Kasumi-1 (cell line): ENCODE measurements at places on chromosomes 11 and 22.
A peak's percentile ranks its signal among the peaks of the same experiment; 100 is the strongest.

DNA sequence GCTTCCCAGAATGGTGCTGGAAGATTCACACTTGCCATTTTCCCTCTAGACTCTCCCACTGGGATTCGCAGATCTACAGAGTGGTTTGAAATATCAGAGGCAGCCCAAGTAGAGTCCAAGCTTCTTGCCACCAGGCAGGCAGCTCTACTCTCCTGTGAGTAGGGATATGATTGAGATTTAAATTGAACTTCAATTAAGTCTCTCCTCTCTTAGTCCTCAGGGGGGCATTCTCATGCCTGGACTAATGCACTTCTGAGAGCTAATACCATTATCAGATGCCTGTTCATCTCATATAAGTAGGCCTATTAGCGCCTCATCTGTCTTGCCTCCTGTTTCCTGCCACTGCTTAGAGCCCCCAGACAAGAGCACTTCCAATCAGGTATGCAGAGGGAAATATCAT is 25.5 kb upstream of the AMPD3 start:
- DNase-seq = no peak

GRCh38 chr11:2703363-2704141 is 3.8 kb upstream of the KCNQ1OT1 start:
- no peak for DNase-seq

DNA sequence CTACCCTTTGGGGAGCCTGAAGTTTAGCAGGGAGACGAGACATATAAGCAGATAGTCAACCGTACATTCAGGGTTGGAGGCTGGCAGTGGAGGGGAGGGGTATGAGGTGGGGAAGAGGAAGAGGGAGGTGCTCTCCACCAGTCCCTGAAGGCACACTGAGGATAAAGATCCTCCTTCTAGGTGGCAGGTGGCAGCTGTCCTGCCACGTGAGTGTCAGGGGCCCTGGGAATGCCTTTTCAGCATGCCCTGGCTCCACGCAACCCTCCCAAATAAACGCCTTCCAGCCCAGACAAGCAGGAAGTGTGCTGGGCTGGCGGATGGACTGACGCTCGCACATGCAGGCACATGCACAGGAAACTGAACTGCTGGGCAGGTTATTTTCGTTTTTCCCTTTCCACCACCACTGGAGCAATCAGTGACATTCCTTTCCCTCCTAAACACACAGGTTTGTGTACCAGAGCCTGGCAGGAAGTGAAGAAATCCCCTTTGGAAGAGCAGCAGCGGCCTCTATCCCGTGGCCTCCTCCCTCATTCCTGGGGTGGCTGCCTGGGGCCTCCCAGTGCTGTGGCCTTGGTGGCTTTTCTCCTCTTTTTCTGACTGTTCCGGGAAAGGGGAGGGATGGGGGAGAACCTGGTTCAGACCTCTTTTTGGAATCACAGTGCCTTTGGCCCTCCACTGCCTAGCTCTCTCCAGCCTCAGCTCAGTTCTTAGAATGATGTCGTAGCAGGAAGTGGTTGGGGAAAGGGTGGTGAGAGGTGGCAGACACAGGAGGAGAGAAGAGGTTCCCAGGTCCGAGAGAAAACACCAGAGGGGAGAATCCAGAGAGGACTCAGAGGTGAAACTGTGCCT is 157.0 kb upstream of the TIMP3 start:
- DNase-seq = peak; percentile 41

- peak; percentile 52 for DNase-seq
Observed at GRCh38 chr11:17063171-17064002, 14.1 kb downstream of the RPS13 start.

- no peak for DNase-seq
Observed at GRCh38 chr11:63999349-64000025, 13.2 kb downstream of the OTUB1 start.

GRCh38 chr11:22339611-22340010 is 1.4 kb downstream of the SLC17A6 start:
- DNase-seq = no peak

DNA sequence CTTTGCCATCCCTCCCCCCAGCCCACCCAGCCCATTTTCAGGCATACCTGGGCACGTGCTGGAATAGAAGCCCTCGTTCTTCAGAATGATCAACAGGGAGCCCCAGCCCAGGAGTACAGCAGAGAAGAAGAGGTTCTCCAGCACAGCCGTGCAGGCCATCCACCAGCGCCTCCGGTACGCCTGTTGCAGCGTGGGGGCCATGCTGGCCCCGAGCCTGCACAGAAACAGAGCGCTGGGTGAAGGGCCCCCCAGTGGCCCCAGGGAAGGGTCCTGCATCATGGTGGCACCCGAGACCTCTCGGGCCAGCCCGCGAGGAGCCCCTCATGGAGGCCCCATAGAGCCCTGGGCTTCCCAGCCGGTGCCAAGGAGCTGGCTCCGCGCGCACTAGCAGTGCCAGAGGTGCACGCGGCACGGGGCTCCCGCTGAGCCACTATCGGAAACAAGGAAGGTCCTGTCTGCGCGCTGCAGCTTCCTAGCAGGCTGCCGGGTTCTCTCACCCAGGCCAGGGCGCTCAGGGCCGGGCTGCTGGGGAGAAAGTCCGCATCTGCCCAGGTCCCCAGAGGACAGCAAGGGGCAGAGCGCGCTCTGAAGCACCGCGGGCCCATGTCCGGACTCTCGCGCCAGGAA is 1.5 kb downstream of the SLC43A1 start:
- peak; percentile 24 for DNase-seq

DNA sequence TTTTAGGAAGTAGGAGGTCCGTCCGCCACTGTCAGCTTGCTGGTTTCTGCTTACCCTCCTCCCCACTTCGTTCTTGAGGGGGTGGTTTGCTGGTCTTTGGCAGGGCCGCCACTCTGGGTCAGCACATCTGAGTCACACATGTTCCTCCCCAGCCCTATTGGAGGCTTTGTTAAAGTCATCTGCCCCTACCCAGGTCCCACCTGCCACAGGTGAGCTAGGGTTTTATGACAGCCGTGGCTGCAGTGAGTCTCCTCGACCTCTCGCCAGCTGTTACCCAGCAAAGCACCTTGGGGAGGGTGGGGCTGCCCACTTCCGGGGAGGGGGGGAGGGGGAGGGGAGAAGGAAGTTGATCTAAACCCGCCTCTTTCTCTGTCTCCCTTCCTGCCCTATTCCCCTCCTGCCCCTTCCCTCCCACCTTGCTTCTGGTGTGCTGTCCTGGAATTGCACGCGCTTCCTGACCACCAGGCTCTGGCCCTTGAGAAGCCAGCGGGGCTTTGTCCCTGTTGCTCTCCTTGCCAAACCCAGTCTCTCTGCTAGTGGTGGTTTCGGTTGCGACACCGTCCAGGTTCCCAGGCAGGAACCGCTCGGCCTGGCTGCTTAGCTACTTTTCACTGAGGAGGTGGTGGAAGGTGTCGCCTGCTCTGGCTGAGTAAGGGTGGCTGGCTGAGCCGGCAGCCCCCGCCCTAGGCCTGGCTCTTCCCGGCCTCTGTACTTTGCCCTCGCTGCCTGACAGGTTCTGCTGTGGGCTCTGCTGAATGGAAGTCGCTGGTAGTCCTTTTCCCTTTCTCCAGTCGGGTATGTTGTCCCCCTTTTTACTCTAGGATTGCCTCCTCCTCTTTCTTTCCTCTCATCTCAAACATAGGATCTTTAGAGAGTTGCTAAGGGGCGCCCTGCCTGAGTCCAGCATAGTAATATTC is 28.5 kb downstream of the RCOR2 start:
- DNase-seq = peak; percentile 75

DNA sequence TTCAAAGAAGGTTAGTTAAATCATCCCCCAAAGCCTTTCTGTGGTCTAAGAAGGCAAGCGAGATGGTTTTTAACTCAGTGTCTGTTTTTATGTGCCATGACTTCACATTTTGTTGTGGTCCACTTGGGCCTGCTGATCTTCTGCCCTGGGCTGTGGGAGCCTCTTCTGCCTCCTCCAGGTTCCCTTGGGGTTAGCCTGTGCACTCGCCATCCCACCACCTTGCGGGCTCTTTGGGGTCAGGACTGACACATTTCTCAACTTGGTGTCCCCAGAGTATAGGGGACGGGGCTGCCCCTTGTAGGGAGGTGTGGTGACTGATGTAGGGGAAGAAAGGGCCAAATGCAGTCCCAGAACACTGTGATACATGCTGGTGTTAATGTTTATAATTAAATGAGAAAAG is 207.0 kb downstream of the TBC1D22A start:
- DNase-seq = no peak

GRCh38 chr11:111797145-111797581 is 31.0 kb upstream of the PPP2R1B start:
- DNase-seq = peak; percentile 45

DNA sequence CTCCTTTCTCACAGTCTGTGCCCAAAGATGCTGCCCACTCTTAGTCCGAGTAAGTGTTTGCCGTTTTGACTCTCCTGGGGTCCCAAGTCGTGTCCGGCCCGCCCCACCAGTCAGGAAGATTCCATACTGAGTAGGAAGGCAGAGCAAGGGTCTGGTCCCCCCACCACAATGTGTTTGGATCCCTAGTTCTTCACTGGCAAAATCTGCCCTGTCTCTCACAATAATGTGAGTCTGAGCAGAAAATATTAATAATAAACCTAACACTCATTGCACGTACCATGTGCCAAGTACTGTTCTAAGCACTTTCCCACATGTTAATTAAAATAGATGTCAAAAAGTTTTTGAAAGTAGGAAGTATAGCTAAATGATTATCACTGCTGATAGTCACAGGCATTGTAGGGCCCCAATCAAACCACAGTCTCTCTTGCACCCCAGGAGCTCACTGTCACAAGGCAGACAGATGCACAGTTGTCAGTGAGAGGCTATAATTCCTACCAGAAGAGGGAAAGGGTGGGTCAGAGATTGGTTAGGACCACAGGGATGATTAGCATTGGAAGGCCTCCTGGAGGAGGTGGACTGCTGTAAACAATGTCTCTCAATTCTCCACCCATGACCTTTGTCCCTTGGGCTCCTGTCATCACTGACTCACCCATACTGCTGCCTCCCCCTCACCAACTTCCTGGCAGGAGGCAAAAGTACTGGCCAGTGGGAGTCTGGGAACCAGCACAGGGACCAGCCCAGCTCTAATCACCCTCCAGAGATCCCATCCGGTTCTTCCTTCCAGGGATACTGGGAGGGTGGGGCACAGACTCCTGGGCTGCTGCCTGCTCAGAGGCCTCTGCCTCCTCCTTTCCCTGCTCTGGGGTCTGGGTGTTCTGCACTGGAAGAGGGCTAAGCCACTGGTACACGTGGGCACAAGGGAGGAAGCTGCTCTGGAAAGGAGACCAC is 1.0 kb upstream of the POLD4 start:
- no peak for DNase-seq

GRCh38 chr22:46143491-46144147 is 6.7 kb upstream of the PPARA start:
- no peak for DNase-seq

DNA sequence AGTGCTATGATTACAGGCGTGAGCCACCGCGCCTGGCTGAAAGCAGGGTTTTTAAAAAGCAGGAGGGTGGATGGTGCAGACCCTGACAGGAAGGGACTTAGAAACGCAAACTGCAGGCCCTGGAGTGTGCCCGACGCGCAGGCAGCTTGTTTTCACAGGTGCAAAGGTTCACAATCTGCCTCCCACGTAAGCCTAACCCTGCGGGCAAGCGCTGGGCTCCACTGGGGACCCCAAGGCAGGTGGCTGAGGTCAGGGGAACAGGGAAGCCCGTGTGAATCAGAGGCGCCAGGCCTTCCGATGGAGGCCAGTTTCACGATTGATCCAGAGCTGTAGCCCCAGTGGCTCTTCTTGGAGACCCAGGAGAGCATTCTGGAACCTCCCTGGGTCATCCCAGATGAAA is 256.3 kb downstream of the BRD1 start:
- no peak for DNase-seq

DNA sequence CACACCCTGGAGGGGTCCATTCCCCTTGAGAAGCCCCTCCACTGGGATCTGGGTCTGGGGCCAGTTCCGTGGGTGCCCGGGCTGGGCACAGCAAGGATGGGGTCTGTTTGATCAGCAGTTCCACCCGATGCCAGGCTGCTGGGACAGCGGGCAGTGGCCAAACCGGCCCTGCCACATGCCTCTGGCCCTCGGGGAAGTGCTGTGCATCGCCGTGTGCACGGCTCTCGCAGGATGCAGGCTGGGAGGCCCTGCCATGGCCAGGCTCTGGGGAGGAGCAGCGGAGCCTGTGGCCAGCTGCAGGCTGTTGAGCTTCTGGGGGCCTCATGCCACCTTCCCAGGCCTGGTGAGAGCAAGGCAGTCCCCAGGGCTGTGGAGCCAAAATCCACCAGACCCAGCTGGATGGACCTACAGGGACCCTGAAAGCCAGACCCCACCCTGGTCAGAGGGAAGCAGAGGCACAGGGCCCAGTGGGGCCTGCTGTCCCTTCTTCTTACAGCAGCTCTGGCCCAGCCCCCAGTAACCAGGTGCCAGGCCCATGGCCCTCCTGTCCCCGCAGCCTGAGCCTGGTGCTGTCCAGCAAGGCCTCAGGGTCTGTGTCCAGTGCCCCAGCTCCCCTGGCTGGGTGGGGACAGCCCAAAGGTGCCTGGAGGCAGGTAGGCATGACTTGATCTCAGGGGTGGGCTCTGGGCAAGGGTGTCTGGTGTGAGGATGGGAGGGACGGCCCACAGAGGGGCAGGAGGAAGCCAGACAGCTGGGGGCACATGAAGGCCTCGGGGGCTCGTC is 57.3 kb downstream of the WNT7B start:
- no peak for DNase-seq

GRCh38 chr22:41772198-41772597 is 28.3 kb upstream of the CCDC134 start:
- no peak for DNase-seq

DNA sequence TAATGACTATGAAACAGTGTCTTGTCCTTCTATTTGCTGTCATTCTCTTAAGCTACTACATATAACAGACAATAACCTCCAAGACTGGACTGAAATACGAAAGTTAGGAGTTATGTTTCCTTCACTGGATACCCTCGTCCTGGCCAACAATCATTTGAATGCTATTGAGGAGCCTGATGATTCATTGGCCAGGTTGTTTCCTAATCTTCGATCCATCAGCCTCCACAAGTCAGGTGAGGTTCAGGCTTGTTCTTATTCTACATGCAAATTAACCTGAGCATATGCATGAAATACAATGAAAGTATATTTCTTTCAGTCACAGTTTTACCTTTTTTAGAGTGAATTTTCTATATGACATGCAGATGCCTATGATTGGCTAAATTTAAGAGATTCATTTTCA is 31.2 kb downstream of the TBCEL start:
- DNase-seq = no peak

GRCh38 chr11:4048340-4048739 is 46.3 kb upstream of the RRM1 start:
- DNase-seq = no peak
